ENCODE measurements at places on chromosomes 7 and 10.

DNA sequence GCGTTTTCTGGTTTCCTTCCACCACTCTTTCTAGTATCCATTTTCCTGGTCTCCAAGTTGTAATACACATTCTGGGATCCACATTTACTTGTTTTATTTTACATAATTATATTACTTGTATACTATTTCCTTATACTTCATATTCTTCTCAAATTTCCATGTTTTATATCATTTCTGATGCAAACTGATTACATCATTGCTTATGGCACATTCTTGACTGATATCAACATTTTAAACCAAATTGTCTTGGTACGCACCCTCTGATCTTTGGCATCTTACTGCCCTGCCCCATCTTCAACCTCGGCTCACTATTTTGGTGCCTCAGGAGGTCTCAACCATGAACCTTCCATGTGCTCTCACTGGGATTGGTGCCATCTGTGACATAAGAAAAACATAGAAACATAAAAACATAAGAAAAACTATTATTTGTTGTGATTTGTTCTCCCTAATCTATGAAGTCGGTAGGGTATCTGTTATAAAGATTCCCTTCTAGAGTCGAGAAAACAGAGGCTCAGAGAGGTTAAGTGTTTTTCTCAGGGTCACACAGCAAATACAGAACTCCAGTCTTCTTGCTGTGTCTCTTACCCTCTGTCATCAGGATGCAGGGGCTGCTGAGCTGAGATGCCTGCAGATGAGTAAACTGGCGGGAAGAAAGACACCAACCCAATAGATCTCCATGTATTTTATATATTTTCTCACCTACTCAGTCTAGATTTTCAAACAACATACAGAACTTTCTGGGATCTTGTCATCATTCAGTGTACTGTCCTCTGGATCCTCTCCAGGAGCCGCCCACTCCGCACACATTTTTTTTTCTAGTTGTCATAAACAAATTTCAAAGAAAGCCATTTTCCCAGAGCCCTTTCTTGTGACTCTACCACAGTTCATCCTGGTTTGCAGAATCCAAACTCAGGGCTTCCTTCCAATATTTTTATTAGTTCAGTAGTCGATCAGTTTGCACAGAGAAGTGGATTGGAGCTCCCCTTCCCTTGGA, 79.5 kb downstream of the PARP12 start:
- DNase-seq: no peak

DNA sequence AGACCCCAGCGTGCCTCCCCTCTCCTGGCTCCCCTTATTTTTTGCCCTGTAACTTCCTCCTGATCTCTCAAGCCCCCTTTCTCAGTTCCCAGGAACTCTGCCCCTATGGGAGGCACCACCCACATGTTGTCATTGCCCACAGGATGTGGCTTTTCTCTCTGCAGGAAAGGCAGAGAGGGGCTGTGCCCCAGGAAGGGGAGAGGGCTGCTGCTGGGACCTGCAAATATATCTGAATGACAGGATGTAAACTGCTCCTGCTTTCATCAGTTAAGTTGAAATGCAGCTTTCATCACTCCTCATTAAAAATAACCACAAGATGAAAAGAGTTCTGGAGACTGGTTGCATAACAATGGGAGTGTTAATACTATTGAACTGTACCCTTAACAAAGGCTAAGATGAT, 103.3 kb downstream of the CLEC2L start:
- no peak for DNase-seq

DNA sequence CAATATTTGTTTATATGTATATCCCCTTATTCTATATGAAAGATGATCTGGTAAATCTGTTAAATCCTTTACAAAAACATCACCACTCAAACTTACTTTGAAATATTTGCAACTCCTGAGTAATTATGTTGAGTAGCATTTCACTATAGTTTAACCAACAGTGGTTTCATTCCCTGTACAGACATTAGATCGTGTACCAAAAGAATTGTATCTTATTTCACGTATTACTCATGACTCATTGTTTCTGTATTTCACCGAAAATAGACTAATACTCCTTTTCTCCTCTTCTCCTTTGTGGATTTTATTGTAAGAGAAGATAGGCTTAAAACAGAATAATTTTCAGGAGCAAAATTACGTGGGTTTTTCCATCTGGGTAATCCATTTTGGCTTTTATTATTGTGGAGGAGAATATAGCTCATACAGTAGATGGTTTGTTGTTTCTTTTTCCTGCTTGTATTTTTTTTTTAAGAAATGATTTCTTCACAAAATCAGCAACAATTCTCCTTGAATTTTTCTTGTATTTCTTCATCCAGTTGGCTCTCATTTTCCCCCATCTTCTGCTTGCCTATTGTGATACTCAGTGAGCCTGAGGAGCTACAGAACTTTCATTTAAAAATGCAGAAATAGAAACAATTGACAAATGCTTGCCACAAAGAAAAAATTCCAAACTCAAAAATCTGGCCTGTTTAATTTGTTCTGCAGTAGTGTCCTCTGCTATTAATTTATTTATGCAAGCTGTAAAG, 90.6 kb upstream of the OIT3 start:
- DNase-seq: no peak

DNA sequence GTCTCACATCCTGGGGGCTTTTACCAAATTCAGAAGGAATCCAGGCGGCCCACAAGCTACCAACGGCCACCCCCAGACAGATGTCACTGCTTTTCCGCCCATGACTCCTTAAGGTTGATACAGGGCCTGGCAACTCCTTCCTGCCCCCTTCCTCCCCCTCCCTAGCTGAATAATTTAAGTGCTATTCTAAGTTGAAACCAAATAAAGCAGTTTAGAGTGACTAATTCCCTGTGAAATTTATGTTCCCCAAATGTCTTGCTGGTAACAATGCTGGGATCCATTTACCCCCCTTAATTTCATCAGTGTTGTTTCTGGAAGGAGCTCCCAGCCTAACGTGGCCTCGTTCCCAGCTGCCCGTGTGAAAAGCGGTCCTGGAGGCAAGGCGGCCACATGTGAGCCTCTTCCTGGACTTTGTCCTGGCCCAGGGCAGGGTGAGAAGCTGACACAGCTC, 109.6 kb downstream of the TMEM130 start:
- DNase-seq: no peak

- DNase-seq: no peak
Measured at GRCh38 chr10:27719052-27719451, 26.6 kb downstream of the MKX start.

- DNase-seq: no peak
Measured at GRCh38 chr10:71812913-71813590, 38.0 kb downstream of the PSAP start.

GRCh38 chr10:115049318-115049717, 43.8 kb upstream of the ATRNL1 start:
- no peak for DNase-seq

DNA sequence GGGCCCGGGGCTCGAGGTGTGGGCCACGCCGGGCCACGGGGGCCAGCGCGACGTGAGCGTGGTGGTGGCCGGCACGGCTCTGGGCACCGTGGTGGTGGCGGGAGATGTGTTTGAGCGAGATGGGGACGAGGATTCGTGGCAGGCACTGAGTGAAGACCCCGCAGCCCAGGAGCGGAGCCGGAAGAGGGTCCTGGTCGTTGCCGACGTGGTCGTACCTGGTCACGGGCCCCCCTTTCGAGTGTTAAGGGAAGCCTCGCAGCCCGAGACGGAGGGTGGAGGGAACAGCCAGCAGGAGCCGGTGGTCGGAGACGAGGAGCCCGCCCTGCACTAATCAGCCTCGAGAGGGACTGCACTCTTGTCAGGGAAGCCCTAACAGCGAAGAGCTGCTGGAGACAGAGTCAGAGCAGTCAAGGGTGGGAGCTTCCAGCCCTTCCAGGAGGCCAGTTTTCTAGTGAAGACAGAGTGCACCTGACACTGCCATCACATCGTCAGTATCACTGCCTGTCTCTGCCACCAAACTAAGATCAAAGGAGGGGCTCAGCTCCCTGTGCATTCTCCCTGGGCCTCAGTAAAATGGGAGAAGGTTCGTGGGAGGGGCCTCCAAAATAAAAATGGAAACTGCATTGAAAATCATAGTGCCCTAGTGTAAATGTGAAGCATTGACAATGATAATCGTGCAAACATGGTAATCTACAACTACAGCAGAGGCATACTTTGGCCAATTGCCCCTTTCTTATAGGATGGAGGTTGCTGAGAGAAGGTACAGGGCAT, 1.3 kb downstream of the MBLAC1 start:
- DNase-seq: no peak

DNA sequence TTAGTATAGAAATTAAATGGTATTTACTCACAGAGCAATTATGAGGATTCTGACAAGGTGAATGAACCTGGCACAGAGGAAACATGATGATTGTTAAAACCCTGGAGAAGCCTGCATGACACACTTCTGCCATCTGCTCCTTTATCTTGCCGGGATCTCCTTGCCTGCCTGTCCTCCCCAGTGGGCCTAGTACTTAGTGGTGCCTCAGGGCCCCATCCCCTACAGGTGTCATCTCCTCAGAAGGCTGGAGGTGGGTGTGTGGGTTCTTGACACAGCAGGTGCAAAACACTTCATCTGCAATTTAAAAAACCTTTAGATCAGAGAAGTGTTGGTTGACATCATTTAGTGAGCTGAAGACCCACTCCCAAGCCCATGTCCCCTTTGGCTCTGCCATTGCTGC, 261.2 kb downstream of the ADRA2A start:
- no peak for DNase-seq

DNA sequence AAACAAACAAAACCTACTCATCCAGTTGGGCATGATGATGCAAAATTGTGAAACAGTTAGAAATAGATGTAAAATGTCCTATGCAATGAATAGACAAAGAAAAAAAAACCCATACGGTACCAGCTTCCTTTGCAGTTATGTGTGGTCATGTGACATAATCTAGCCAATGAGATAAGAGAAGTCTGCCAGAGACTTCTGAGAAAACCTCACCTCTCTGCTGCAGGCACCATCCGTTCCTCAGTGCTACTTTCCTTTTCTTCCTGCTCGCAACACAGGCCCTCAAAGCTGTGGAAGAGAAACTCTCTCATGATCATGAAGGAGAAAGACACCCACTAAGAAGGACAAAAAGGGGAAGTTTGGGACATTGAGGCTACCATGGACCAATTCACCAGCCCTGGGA, 76.8 kb upstream of the CARD11 start:
- no peak for DNase-seq

DNA sequence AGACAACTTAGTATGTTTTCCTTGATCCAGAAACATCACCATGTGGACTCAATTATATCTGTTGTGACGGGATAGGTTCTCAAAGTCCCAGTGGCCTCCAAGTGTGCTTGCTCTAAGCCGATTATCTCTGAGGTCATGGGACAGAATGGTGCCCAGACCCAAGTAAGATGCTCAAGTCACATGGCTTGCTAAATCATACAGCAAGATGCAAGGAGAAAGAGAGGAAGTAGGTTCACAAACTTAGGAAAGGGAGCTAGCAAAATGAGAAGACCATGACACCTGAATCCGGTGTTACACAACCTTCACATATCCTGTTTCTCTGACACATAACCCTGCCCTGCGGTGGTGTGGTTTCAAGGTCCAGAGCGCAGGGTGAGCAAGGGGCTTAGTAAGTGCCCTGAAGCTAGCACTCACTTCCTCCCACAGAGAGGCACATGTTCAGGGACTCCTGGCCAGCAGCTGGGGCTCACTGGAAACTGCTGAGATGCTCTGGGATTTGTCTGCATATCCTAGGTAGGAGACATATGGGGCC, 590.9 kb upstream of the ANKRD30A start:
- DNase-seq: no peak

GRCh38 chr7:117188949-117189592, 133.8 kb downstream of the WNT2 start:
- no peak for DNase-seq

Data from activated T-helper 1 cell treated with anti-CD3 and anti-CD28 coated beads, Interleukin-2, amount 50 U/mL, for 16 hours (primary cell).